Dorsolateral prefrontal cortex (tissue), 122 donors: ENCODE measurements at places on chromosomes 2 and 18.

GRCh38 chr2:127193967-127194280 lies 26.2 kb downstream of the CYP27C1 start:
- no peak for DNase-seq

DNA sequence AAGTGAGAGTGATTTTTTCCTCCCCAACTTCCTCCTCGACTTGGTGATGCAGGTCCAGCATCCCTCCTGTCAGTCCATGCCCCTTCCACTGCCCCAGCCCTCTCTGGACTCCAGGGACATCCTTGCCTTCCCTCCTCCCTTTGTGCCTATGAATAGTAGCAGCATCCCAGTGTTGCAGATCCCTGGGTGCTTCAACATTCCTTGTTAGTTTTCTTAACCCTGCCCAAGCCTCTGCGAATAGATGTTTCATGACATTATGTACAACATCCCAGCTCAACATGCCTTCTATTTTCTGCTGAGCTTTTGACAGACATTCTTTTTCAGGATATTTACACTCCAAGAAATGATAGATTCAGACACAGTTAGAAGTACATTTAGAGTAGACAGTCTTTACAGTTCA lies 35.3 kb upstream of the CCDC150 start:
- no peak for DNase-seq

DNA sequence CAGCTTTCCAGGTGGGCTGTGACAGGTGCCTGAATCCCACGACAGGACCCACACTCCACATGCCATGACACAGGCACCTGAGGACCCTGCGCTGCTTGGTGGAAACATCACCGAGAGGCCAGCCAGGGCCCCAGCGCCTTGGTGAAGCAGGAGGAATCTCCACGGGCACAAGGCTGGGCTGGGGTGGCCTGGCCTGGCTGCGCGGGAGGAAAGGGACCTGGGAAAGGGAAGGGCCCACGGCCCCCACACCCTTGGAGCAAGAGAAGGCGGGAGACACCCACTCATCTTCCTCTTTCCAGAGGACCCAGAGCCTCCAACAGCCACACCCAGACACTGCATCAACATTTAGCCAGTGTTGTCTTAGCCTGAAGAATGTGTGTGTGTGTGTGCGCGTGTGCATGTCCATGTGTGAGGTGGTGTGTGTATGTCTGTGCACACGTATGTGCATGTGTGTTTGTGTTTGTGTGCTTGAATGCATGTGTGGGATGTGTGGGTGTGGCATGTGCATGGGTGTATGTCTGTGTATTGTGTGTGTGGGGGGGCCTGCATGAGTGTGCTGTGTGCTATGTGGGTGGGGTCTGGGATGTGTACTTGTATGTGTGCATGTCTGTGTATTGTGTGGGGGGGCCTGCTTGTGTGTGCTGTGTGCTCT lies 6.3 kb upstream of the OTOS start:
- DNase-seq: no peak

- DNase-seq: no peak
Observed at GRCh38 chr2:227504700-227505099, 32.7 kb downstream of the AGFG1 start.

DNA sequence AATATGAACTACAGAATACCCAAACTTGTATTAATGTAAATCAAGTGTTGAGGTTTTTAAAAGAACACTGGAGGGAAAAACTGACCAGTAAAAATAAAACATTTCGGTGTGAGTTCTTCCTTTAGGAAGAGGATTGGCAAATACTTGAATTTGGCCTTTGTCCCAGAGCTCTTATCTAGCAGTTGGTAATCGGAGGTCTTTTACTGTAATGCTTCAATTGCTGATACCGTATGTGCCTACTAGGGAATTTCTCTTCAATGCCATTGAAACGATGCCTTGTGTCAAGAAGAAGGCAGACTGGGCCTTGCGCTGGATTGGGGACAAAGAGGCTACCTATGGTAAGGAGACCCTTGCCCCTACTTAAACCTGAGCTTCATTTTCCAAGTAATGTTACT lies 4.1 kb downstream of the RRM2 start:
- no peak for DNase-seq

GRCh38 chr2:173666171-173666888 lies 298.8 kb downstream of the SP3 start:
- no peak for DNase-seq

- DNase-seq: no peak
Observed at GRCh38 chr18:48228301-48228715, 180.9 kb downstream of the ZBTB7C start.

DNA sequence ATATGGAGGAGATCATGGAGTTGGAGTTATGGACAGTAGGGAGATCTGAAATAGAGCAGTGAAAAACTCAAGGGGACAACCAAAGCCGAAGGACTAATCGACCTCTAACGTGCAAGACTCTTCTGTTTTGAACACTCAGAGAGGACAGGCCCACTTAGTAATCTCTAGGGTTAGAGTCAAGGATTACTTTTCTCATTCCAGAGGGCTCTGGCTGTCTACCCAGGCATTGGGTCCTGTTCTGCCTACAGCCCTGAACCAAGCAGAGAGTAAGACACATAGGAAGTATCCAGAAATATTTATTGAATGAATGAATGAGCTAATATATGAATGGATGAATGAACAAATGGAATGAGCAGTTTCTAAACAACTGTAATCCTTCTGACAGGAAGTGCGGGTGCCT lies 50.3 kb upstream of the PKDCC start:
- no peak for DNase-seq

DNA sequence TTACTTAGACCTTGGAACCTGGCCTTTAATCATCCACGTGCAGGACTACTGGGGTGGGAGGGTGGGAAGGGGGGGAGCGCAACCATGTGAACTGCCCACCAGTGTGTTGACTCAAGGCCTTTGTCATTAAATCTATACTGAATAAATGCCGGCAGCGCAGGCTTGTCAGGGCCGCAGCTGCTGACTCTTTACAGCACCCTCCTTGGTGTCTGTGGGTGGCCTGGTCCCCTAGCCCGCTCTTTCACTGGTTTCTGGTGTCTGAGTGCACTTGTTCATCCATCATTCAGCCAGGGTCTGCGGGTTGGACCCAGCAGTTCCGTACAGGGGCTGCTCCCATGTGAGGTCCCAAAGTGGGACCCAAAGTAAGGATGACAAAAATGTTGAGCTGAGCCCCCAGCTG lies 11.5 kb downstream of the MAP3K2 start:
- DNase-seq: no peak

GRCh38 chr2:147109291-147109690 lies 735.5 kb upstream of the ACVR2A start:
- DNase-seq: no peak

DNA sequence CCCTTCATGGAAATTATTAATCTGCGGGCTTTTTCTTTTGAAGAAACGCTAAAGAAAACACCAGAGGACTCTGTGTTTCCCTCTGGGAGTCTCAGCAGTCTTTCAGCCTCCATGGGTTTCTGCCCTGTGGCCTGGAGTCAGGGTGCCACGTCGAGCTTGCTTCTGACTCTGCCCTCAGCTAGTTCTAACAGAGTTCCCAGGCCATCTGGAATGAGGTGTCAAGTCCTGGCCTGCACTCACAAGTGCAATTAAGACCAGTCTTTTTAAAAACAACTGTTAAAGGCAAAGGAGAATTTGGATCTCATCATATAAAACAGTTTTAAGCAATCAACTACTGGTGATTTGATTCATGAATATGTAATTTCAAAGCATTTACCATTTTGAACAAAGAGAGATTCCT lies 157.3 kb downstream of the RHBDD1 start:
- DNase-seq: no peak

DNA sequence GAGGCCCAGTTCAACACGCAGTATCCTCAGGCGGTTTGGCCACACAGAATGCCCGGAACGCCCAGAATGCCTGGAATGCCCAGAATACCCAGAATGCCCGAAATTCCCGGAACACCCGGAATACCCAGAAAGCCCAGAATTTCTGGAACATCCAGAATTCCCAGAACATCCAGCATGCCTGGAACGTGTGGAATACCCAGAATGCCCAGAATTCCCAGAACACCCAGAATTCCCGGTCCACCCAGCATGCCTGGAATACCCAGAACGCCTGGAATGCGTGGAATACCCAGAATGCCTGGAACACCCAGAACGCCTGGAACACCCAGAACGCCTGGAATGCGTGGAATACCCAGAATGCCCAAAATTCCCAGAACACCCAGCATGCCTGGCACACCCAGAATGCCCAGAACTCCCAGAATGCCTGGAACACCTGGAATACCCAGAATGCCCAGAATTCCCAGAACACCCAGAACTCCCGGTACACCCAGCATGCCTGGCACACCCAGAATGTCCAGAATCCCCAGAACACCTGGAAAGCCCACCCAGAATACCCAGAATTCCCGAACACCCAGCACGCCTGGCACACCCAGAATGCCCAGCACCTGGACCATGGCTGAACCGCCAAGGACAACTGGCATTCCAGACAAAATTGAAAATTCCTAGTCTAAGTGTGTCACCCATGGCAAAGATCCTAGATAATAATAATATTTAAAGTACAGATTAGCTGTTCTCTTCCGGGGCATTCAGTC lies 487.4 kb upstream of the SALL3 start:
- DNase-seq: no peak

DNA sequence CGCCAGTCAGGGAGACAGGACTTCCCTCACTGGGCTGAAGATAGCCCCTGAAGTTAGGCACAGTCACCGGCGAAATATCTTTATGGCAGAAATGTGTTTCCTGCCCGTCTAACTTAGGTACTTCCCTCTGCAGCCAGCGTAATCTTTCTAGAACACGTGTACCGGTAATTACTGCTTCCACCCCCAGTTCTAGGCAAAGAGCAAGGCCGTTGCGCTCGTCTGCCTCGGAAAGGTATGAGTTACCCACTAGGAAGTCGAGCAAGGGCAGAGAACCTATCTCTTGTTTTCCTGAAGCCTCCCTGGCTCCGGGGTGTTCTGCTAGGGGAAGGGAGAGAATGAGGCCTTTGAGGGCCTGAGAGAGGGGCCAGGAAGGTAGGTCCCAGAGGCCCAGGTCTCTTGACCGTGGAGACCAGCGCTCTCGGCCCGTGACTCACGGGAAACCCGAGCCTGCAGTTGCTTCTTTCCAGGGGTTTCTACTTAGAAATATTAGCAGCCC lies 70.0 kb downstream of the TWSG1 start:
- no peak for DNase-seq

DNA sequence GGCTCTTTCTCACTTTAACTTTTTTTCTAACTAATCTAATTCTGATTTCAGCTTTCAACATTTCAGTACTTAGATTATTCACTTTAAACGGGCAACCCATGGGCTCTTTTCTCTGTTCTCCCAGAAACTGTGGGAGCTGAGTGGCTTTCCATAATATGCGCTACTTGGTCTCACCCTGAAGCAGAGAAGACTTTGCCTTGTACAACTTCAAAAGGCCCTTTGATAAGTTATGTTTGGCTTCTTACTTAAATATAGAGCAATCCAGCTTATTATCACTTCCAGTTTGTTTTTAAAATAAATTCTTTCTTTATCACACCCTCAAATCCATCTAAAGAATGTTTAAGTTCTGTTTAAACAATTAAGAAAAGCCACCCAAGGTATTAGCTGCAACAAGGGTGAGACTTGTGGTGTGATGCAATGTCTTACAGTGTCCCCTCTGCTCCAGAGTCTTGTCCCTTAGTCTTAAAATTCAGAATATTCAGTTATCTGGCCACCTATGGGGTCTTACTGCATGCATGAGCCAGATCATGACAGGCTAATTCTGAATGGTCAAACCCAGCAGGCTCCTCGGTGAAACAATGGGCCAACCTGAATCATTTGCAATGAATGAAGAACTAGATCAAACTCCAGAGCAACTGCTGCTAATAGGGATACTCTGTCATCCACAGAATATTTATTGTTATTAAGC lies 38.8 kb downstream of the GCG start:
- no peak for DNase-seq
